CD4-positive, CD25-positive, alpha-beta regulatory T cell (primary cell): ENCODE measurements at places on chromosomes 3 and 15.

DNA sequence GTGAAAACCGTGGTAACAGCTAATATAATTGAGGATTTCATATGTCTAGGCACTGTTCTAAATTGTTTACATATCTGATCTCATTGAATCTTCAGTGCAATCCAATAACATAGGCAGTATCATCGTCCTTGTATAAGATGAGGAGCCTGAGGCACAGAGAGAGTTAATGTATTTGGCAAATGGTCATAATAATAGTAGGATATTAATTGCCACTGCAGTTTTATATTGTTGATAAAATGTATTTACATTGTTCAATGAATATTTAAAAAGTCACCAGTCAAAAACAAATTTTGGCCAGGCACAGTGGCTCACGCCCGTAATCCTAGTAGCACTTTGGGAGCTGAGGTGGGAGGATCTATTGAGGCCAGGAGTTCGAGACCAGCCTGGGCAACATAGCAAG is 88.5 kb downstream of the EEFSEC start:
- DNase-seq, result no peak

DNA sequence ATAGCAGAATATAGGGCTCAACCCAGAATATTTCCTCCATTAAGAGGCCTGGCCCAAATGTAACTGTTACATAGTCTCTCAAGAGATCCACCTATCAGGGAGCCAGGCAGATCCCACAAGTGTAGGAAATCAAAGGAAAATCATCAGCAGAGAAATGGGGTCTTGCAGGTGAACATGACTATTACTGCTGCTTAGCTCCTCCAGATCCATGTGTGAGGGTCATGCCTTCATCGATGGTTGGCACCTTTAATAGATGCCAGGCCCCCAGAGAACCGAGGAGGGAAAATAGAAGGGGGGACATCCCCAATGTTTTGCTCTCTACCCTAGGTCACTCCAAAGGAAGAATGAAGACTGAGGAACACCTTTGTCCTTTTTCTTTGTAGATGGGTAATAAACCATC is 1029.9 kb upstream of the CADM2 start:
- no peak for DNase-seq

GRCh38 chr3:116678853-116679252 is 30.7 kb upstream of the TUSC7 start:
- no peak for DNase-seq

- DNase-seq, result no peak
Measured at GRCh38 chr3:124760601-124761000, 30.3 kb downstream of the UMPS start.

- DNase-seq, result no peak
Measured at GRCh38 chr3:133295944-133296917, 103.6 kb upstream of the BFSP2 start.

DNA sequence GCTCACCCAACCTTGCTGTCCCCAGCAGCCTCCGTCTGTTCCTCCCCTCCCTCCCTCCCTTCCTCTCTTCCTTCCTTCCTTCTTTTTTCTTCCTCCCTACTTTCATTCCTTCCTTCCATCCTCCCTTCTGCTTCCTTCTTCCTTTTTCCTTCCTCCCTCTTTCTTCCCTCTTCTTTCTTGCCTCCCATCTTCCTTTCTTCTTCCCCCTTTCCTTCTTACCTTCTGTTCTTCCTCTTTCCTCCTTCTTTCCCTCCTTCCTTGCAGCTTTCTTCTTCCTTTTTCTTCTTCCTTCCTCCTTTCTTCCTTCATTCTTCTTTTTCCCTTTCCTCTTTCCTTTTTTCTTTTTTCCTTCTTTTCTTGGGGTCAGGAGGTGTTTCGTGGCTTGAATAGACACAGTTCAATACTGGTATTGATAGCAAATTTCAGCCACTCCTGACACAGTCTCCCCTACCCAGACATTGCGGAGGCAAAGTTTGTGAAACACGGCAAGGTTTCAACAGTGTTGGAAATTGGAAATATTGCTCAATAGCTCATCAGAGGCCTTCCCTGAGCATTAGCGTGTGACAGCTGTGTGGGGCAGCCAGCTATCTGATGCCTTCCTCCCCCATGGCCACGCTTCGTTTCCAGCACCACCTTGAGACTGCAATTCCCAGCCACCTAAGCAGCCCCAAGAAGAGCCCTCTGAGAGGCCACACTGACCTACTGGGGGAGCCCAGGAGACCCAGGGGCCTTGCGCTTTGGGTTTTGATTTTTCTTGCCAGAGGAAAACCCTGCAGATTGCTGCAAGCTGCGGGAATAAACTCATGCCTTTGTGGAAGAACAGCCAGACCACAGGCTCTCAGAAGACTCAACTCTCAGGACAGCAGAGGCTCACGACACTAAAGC is 82.2 kb downstream of the KLF15 start:
- no peak for DNase-seq

- no peak for DNase-seq
Measured at GRCh38 chr15:39202641-39203040, 378.2 kb upstream of the THBS1 start.

DNA sequence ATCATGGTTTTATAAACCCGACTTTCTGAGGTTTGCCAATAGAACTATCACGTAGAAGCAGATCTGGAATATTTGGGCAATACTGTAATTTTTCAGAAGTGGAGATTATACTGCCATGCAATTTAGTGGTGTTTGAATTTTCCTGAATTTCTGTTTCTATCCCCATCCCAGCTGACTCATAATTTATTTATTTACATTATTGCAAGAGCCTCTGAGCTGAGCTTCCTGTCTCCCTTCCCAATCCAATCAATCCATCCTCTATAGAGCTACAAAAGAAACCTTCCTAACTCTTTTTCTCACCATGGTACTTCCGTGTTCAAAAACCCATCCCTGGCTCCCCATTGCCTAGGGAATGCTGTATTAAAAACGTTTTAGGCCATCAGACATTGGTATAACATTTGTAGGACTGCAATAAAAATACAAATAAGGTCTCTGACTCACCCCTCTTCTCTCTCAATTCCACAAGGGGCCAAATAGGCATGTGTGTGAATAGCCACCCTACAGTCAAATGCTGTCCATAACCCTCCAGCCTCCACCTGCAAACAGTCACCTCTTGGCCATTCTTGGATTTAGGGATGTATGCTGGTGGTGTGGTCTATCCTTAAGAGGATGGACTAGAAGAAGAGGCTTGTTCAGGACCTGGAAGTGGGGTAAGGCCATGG is 190.7 kb downstream of the CD47 start:
- no peak for DNase-seq

- DNase-seq, result no peak
Measured at GRCh38 chr15:88454867-88455810, 12.0 kb downstream of the MRPL46 start.

GRCh38 chr15:39299486-39300267 is 281.2 kb upstream of the THBS1 start:
- DNase-seq, result no peak

DNA sequence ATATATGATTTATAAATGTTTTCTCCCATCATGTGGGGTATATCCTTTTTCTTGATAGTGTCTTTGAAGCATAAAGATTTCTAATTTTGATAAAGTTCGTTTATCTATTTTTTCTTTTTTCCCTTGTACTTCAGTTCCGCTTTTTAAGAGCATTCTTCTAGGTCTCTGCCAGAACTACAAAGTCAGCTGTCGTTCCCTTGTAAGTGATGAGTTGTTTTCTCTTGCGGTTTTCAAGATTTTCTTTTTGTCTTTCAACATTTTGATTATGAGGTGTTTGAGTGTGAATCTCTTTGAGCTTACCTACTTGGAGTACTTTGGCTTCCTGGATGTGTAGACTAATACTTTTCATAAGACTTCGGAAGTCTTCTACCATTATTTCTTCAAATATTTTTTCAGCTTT is 9.3 kb upstream of the PRICKLE2 start:
- no peak for DNase-seq

DNA sequence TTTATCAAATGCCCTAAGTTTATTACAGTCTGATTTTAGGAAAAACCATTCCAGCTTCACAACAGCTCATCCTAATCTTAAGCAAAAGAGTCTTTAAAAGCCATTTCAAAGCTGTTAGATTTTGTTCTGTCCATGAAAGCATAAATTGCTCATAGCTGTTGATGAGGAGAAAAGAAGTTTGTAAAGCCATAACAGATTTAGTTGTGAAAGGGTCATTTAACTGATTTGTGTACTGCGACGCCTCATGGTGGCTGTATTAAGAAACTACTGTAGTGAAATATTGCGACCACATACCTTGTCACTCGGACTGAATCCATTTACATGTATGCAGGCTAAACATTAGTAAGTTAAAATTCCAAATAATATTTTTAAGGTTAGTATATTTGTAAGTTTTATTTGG is 20.9 kb downstream of the BBX start:
- no peak for DNase-seq

DNA sequence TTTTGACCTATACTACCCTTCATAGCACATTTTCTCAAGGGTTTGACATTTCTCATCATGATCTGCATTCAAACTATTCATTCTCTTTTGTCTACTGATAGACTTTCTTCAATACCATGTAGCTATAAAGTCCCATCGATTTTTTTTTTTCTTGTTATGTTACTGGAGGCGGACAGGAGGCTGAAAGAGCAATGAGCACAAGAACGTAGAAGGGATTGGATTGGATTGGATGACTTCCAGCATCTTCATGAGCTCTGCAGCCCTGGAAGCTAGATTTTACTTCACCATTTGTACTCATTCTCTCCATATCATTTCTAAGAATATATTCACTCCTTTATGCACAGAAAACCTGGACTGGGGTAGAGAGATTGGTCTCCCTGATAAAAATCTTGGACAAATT is 43.2 kb downstream of the DUT start:
- DNase-seq, result no peak

DNA sequence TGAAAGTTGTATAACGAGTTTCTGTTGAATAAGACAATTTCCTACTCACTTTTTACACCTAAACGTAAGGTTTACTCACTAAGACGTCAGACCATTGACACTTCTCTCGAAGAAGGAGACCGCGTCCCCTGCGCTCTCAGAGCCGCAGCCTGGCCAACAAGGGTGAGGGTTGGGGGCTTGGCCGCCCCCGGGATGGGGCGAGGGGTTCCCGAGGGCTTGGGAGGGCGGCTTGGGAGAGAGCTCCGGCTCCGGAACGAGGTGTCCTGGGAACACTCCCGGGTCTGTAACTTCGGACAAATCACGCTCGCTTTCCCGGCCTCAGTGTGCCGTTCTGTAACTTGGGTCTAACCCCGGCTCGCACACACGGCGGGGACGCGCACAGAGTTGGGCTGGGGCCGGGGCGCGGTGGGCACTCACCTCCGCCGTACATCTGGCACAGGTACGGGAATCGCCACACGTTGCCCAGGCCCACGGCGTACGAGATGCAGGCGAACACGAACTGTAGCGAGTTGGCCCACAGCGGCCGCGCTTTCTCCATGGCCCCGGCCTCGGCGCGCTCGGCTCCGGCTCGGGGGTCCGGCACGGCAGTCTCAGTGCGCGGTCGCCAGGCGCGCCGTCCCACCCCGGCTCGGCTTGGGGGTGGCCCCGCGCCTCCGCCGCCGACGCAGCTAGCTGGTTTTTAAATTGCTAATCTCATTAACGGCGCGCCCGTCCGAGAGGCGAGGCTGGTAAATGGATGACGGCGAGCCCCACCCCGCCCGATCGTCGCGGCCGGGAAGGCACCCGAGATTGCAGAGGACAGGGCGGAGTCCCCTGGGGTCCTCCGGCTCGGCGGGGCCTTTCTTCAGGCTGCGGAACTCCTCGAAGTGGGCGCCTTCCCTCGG is at the start of gene SLC6A20:
Gene SLC6A20 (minus strand): TSS at position 655 of the 884 bp plus-strand sequence. CDS start 117 bp downstream, at position 538.
- DNase-seq, result peak; percentile 12

DNA sequence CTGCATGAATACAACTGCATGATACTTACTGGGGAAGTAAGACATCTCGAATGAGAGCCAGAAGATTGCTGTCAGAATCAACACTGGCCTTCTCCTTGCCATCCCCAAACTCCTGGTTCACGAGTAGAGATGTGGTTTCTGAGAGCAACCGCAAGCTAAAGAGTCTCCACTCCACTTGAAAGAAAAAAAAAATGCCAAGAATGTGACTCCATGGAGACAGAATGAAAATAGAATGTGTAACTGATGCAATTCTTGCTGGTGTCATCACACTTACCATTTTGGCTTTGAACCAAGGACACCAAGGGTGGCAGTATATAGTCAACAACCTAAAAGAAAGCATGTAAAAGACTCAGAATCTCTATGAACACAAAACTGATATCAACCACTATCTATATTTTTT is 280.4 kb downstream of the ULK4 start:
- DNase-seq, result no peak

DNA sequence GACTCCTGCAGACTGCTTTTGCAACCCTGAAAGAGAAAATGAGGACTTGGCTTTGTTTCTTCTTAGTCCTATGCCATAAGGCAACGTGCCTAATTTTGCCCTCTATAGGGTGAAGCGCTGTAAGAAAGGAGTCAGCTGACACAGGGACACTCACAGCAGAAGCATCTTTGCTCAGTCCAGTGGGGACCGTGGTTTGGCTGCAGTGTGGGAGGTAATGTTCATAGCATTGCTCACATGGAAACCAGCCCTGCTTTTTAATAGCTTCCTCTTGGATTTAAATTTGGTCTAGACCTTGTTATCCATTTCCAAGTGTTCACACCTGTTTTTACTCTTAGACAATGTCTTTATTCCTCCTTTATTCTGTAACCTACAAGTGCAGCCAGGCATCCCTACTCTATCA is 1032.1 kb downstream of the NTRK3 start:
- no peak for DNase-seq

GRCh38 chr3:128113817-128114794 is 9.5 kb downstream of the RUVBL1 start:
- DNase-seq, result peak; percentile 56

- no peak for DNase-seq
Measured at GRCh38 chr15:35657679-35658311, 111.8 kb upstream of the DPH6 start.

DNA sequence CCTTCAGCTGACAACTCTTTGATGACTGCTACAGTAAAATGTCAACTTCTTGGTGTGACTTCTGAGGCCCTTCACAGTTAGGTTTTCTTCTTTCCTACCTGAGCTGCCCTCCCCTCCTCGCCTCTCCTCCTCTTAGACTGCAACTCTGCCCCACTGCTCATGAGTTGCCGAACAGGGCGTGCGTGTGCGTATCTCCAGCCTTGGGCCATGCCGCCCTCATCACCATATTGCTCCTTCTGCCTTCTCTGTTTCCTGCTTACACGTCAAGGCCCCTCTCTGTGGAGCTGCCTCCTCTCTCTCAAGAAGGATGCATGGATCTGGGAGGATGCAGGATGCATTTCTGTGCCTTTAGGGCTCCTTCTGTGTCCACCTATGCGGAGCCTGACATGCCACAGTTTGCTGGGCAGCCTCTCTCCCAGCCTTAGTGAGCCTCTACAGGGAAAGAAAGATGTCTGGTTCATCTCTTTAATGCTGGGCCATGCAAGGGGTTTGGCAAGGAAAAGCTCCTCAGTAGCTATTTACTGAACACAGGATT is 205.9 kb downstream of the RPLP1 start:
- DNase-seq, result no peak

- DNase-seq, result no peak
Measured at GRCh38 chr15:99436542-99437314, 129.1 kb upstream of the MEF2A start.

GRCh38 chr15:78315686-78316282 is 16.4 kb upstream of the SKIC8 start:
- DNase-seq, result no peak

DNA sequence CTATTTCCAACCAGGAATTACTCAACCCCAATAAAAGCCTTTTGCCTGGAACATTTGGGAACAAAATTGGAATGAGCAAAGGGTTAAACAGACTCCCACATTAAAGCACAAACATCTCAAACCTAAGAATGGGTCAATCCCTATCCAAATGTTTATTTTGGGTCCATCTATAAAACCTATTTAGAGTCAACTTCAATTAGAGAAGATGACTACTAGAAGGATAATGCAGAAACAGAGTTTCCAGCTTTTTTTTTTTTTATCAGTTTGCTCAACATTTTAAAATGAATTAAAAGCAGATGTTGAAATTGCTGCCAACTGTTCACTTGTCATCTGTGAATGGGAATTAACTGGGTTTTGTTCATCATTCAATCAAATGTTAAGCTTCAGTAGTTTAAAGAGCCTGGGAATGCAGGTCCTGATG is 4.1 kb upstream of the TBC1D23 start:
- DNase-seq, result no peak
